ENCODE measurements at places on chromosomes 12 and 14. TPM values are rescaled to one million over a fixed set of nuclear protein-coding genes. Genes with fewer than 3 reads are reported as not detected.

GPR68 gene
- total RNA-seq: 0.96 TPM

KRT74 gene
- total RNA-seq: not detected

ZC2HC1C gene
- 0.67 TPM for total RNA-seq

EPYC gene
- total RNA-seq: not detected

CEP290 gene
- total RNA-seq: 16.5 TPM

C14orf119 gene
- total RNA-seq: 45.7 TPM

NTS gene
- total RNA-seq: not detected

RPS6KA5 gene
- total RNA-seq: 6.0 TPM

KRT77 gene
- not detected for total RNA-seq

C1R gene
- total RNA-seq: 1.1 TPM

PWP1 gene
- total RNA-seq: 151 TPM

KLRG1 gene
- 1.3 TPM for total RNA-seq

GLS2 gene
- not detected for total RNA-seq

IFNG gene
- total RNA-seq: not detected

ENDOU gene
- not detected for total RNA-seq

PRH2 gene
- total RNA-seq: 0.65 TPM

GALNT16 gene
- 0.29 TPM for total RNA-seq
